ENCODE measurements at places on chromosomes 5 and 9.

- DNase-seq, result no peak
These were observed 6.6 kb downstream of the FLT4 start for GRCh38 chr5:180642779-180643178.

DNA sequence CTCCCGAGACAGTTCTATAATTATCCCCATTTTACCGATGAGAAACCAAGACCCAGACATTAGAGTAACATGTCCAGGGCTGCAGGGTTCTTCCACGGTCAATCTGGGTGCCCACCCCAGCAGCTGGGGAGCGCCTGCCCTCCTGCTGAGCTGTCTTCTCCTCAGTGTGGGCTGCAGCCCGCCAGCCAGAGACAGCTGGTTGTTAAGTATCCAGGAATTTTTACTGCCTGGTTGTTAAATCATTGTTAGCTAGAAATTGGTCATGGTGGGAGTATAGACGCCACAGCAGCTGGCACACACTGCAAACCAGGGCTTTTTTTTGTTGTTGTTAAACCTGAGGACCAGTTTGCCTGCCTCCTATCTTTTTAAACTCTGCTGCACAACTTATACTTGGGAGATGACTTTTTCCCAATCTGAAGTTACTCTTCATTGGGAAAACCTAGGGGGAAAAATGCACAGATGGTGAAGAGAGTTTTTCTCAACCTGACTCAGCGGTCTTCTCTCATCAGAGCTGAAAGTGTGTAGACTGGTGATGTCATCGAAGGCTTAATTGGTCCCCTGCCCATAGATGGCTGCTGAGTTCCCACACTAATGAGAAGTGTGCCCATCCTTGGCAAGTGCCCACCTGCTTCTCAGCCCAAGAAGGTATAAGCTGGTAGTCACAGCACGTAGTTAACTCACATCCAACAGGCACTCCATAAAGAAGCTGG lies 208.6 kb downstream of the DRD1 start:
- DNase-seq, result no peak

DNA sequence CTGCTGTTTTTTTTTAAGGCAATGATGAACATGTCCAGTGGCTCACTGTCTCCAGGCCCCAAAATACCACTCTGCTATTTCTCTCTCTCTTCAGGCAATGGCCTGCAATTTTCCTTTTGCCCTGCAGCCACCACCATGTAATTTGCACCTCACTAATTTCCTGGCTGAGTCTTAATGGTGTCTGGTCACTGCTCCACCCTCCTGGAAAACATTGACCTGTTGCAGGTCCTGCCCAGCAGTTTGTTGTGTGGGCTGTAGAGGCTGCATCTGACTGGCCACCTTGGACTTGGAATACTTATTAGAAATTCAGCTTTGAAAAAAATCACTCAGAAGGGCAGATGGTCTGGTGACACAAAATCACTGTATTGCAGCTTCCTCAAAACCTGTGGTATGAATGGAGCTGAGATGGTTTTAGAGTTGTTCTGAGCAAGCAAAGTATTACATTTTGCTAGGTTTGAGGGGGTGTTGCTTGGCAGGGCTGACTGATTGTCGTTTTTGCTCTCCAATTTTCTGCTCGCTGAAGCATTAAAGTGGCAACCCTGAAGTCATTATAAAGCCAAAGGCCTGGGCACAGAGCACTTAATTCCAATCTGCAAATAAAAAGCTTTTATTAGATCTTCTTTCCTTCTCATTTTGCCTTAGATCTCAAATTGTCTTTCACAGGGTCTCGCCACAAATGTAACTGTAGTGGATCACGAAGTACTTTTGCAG lies 134.8 kb downstream of the TMEM174 start:
- no peak for DNase-seq

GRCh38 chr5:121987685-121988073 lies 25.9 kb downstream of the SRFBP1 start:
- DNase-seq, result no peak

- DNase-seq, result no peak
These were observed 488.1 kb upstream of the PAPPA start for GRCh38 chr9:115665519-115665918.

DNA sequence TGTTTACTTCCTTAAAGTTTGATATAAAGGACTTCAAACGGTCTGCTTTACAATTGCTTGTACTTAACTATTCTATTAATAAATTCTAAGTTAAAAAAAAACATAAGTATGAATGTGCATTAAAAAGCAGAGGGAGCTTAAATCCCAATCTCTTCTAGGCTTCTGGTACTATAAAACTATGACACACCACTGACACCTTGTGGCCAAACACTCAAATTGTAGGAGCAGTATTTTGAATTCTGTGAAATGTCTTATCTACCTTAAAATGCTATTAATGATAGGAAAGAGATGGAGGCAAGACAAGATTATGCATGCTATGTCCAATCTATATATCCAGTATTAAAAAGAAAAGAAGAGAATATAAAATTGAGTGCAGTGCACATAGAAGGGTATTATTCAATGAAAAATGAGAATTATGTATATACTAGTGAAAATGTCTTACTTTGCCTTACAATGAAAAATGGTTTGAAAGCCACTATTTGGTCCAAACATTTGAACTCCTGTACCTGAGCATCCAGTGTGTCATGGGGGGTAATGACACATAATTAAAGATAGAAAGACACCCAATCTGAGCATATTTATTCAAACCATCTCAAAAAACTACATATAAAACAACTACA lies 87.6 kb downstream of the ERP44 start:
- peak; percentile 35 for DNase-seq

DNA sequence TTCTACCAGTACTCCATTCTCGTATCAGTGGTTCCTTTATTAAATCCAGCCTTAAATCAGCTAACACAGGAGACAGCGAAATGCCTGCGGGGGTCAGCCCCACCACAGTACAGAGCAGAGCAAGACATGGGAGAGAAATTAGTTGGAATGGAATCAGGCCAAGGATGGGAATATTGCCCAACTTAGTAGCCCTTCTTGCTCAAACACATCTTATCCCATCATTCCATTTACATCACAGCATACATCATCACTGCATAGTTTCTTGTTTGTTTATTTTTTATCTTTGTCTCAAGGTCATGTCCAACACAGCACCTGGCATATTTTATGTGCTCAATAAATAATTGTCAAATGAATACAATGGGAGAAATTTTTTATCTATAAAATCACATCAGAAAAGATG lies 34.3 kb upstream of the DAB2 start:
- DNase-seq, result no peak

GRCh38 chr9:107218829-107219485 lies 64.1 kb upstream of the RAD23B start:
- DNase-seq, result no peak

- DNase-seq, result no peak
These were observed 123.5 kb downstream of the TRIO start for GRCh38 chr5:14266686-14267085.

Measured in NCI-H2107 (cell line).